ENCODE measurements at places on chromosomes 5 and 9. TPM values are rescaled to one million over a fixed set of nuclear protein-coding genes. Genes with fewer than 3 reads are reported as not detected.
A peak's percentile ranks its signal among the peaks of the same experiment; 100 is the strongest.

Gene TERT
- 40.4 TPM for total RNA-seq

Gene SLC25A2
- total RNA-seq: 0.24 TPM

Gene FSD1L
- total RNA-seq: 4.6 TPM

Gene ARID3C
- 0.23 TPM for total RNA-seq

Gene CTXN3
- not detected for total RNA-seq

DNA sequence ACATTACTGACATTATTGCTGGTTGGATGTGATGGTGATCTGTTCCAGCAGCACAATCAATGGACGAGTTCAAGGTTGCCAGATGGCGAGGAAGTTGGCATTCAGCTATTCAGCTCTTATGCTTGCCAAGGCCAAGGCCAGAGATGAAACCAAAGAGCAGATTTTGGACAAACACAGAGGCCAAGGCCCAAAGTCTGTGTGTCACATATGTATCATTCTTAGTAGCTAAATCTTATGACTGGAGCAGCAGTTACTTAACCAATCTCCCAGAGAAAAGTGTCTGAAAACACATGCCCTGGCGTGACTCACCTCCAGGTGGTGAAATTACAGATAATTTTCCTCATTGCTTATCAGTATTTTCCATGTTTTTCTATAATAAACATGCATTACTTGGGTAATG lies 189.0 kb upstream of the EGFLAM start:
- no peak overlapping the region for H3K4me3 ChIP-seq
- DNase-seq: no peak
- no peaks in the 10 kb centered on the region for H3K36me3 ChIP-seq
- no peaks in the 10 kb centered on the region for H3K4me1 ChIP-seq

GRCh38 chr5:52706775-52707174 lies 80.9 kb upstream of the ITGA1 start:
- no peaks in the 10 kb centered on the region for H3K36me3 ChIP-seq
- DNase-seq: peak; percentile 16
- H3K27me3 ChIP-seq: no peaks in the 10 kb centered on the region
- peaks cover 11% of the 10 kb centered on the region for H3K4me1 ChIP-seq

DNA sequence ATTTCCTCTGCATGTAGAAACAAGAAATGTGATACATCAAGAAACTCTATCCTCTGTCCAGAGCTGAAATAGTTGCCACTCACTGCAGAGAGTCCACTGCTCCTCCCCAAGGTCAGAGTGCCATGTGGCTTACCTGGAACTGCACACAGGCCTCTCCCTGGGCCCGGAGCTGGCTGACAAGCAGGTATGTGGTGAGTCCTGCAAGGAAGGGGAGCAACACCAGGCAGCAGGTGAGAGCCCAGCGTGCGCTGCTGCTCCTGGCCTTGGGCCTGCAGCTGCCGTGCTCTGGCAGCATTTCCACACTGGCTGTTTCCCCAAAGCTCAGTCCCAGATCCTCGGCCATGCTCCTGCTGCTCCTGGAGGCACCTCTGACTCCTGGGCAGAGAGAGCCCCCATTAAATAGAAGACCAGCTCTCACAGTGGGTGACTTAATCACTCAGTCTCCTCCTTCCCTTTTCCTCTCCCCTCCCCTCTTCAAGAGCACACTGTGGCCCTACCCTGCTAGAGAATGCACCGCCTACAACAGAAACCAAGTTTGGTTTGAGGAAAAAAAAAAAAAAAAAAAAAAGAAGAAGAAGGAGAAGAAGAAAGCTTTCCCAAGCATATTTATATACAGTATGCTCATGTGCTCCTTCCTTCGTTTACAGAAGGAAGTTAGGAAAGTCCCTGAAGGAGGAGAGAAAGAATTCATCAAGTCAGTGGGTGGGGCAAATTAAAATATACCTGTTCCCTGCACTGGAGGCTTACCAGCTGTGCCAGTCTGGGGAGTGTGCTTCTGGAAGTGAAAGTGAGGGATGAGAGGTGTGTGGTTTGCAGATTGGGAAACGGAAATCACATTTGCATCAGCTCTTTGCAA lies at the start of gene TNFSF15:
TSS of gene TNFSF15 (minus strand) at position 370 of the 856 bp plus-strand sequence. CDS start at position 343, 27 bp downstream.
- peaks cover 30% of the 10 kb centered on the region for H3K4me1 ChIP-seq
- peak; percentile 49 for DNase-seq
- H3K4me3 ChIP-seq: peak within 1 kb of the TSS; percentile 41
- H3K36me3 ChIP-seq: no peaks in the 10 kb centered on the region

DNA sequence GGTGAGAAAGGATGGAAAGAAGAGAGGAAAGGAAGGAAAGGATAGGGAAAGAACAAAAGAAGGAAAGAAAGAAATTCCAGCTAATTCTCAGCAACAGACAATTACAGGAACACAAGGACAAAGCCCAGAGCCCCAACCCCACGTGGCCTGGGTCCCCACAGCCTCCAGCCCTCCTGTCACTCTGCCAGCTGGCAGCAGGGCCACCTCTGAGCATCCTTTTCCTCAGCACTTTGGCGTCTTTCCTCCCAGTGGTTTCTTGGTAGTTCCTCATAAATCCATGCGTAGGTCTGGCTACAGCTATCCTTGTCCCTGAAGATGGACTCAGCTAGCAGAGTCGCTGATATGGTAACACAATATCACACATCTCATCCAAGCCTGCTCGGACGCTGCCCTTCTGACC lies 28.3 kb downstream of the ADAMTS2 start:
- H3K4me1 ChIP-seq: 0 out of 2 replicates have a peak, but pooled peaks cover 6% of the 10 kb centered on the region
- H3K27me3 ChIP-seq: no peaks in the 10 kb centered on the region
- H3K27ac ChIP-seq: peak overlapping the region; percentile 68
- DNase-seq: no peak

DNA sequence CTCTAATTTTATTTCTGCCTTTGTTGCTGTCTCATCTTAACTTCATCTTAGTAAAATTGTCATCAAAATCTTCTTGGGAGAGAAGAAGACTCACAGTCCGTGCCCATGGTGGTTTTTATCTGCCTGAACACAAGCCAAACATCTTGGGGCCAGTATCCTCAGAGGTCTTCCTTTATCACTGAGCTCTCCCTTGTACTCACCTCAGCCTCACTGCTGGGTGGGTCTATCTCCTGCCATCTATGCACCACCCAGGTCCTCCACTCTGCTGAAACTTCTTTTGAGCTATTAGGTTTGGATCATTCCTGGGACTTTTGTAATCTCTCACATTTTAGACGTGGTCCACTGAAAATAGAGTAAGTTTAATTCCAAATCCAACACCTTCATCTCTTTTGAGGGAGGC lies 116.3 kb upstream of the EPB41L4A start:
- H3K4me3 ChIP-seq: no peak overlapping the region
- H3K27ac ChIP-seq: no peak overlapping the region
- H3K27me3 ChIP-seq: peaks cover 11% of the 10 kb centered on the region
- DNase-seq: no peak

DNA sequence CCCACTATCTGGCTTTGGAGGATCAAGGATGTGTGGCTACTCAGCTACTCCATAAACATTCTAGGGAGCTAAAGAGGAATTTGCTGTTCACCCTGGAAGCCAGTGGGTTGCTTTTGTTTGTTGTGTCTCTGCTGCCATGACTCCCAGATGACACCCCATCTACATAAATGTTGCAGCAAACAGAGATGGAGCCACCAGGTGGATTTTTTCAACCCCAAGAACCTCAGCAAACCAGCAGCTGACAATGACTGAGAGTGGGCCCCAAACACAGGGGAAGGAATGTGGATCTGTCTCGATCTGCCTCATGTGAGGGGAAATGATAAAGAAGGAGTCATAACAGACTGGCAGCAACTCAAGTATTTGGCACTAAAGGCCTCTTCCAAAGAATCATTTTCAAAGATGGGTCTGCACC lies 132.7 kb upstream of the TNC start:
- no peaks in the 10 kb centered on the region for H3K27me3 ChIP-seq
- no peak overlapping the region for H3K4me3 ChIP-seq
- H3K4me1 ChIP-seq: no peaks in the 10 kb centered on the region
- peaks cover 8% of the 10 kb centered on the region for H3K36me3 ChIP-seq

- no peak overlapping the region for H3K27ac ChIP-seq
- no peaks in the 10 kb centered on the region for H3K27me3 ChIP-seq
- no peak overlapping the region for H3K4me3 ChIP-seq
- DNase-seq: no peak
- H3K36me3 ChIP-seq: peaks cover 35% of the 10 kb centered on the region
- peaks cover 4% of the 10 kb centered on the region for H3K4me1 ChIP-seq
Observed at GRCh38 chr5:61438298-61438970, 106.4 kb downstream of the ZSWIM6 start.

- H3K4me3 ChIP-seq: no peak overlapping the region
- no peak for DNase-seq
- peaks cover 16% of the 10 kb centered on the region for H3K4me1 ChIP-seq
- H3K36me3 ChIP-seq: no peaks in the 10 kb centered on the region
Observed at GRCh38 chr9:84671586-84672521, 2.3 kb downstream of the NTRK2 start.

DNA sequence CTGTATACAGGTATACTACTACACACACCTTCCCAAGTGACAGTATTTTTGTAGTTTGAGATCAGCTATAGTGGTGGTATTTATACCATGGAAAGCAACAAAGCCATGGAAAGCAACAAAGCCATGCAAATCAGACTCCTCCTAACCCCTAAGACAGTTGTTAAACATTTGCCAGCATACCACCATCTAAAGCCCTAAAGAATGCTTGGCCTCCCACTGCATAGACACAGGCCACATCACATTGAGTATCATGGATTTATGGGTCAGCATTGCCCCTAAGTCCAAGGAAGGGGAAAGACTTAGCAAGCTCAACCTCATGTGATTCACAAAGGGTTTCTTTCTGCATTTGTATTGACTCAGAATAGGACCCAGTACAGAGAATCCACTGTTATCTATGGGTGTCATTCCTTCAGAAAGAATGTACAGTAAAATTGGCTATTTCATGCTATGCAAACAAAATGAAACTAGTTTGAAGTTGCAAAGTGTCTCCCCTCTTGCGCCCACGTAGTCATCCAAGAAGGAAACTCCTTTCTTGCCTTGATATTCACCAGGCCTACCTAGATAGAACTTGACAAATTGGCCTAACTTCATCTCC lies 70.4 kb upstream of the IQGAP2 start:
- H3K36me3 ChIP-seq: peaks cover 22% of the 10 kb centered on the region
- H3K27me3 ChIP-seq: peaks cover 12% of the 10 kb centered on the region
- no peak overlapping the region for H3K27ac ChIP-seq
- peaks cover 33% of the 10 kb centered on the region for H3K4me1 ChIP-seq

DNA sequence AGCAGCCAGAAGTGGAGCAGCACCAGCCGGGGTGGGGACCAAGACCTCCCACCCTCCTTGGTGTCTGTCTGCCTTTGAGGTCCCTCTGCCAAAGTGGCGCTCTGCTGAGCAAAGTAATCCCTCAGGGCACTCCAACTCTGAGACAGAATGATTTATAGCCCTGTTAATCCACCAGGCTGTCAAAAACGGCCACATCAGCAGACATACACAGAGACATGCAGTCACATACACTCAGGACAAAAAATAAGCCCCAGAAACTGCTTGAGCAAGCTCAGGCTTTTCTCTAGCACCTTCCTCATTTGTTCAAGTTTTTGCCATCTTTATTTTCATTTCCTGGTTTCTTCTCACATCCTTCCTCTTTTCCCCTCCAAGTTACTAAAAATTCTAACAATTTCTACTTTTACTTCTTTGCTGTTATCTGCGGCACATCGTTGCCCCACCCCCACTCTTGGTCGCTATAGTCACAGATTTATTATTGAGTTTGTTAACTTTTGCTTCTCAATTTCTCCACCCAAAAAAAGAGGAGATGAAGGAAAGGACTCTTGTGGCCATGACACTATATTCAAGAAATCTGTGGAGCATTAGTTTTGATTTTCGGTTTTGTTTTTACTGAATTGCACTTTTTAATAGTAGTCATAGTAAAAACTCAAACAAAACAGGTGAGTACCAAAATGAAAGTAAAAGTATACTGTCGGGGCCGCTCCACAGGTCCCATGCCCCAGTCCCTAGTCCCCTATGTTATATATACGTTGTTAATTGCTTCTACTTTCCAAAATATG lies 17.4 kb upstream of the ADRB2 start:
- no peak for DNase-seq
- H3K4me3 ChIP-seq: no peak overlapping the region
- H3K4me1 ChIP-seq: peaks cover 19% of the 10 kb centered on the region
- H3K36me3 ChIP-seq: no peaks in the 10 kb centered on the region
- H3K27me3 ChIP-seq: no peaks in the 10 kb centered on the region

DNA sequence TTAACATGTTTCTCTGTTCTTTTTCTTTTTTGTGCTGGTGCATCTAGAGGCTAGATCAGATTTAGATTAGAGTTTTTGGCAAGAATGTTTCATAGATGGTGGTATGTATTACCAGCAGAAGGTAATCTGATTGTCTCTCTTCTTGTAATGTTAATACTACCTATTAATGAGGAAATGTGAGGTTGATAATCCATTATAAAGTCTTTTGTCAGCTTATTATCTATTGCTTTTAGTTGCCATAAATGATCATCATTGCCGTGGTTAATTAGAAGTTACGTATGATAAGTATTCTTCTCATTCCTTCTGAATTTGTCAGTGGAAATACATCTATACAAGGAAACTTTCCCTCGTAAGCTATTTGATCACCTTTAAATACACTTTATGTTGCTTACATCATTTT lies 135.0 kb downstream of the PAM start:
- H3K4me1 ChIP-seq: no peaks in the 10 kb centered on the region
- H3K27me3 ChIP-seq: no peaks in the 10 kb centered on the region
- no peak for DNase-seq
- no peaks in the 10 kb centered on the region for H3K36me3 ChIP-seq
- no peak overlapping the region for H3K27ac ChIP-seq

DNA sequence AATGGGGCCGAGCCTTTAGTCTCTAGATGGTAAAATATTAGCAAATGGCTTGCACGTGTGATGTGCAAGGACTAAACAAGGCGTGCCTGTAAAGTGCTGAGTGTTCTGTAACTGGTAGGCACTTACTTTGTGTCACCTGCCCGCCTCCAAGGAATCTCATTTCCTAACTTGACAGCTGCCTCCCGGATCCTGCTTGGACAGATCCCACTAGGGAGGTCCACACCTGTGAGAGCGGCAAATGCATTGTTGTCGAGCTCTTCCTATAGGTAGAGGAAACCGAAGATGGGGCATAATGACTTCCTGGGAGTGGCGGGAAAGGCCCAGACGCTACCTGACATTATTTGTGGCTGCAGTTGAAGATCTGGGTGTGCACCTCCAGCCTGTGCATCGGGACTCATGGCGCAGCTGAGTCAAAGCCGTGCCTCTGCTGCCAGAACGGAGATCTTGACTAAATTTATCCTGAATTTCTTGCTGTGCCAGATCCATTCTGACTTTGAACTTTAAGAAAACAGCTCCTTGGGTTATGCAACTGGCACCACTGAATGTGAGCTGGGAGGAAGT lies 79.8 kb downstream of the TENT4A start:
- peaks cover 4% of the 10 kb centered on the region for H3K4me1 ChIP-seq
- H3K36me3 ChIP-seq: no peaks in the 10 kb centered on the region
- H3K27ac ChIP-seq: no peak overlapping the region
- DNase-seq: no peak
- no peak overlapping the region for H3K4me3 ChIP-seq
- H3K27me3 ChIP-seq: no peaks in the 10 kb centered on the region

GRCh38 chr5:16600946-16601345 lies 15.9 kb downstream of the RETREG1 start:
- H3K27ac ChIP-seq: no peak overlapping the region
- peaks cover 13% of the 10 kb centered on the region for H3K4me1 ChIP-seq
- no peaks in the 10 kb centered on the region for H3K36me3 ChIP-seq
- H3K4me3 ChIP-seq: no peak overlapping the region

- peaks cover 23% of the 10 kb centered on the region for H3K4me1 ChIP-seq
- H3K27ac ChIP-seq: no peak overlapping the region
- H3K4me3 ChIP-seq: no peak overlapping the region
- H3K36me3 ChIP-seq: no peaks in the 10 kb centered on the region
Observed at GRCh38 chr9:99000476-99001395, 57.0 kb downstream of the COL15A1 start.

GRCh38 chr9:104765138-104765537 lies 1.2 kb downstream of the NIPSNAP3B start:
- peak overlapping the region; percentile 78 for H3K4me3 ChIP-seq
- no peak for DNase-seq
- H3K36me3 ChIP-seq: no peaks in the 10 kb centered on the region

All from WTC11 (cell line).